ENCODE measurements at places on chromosomes 5 and 9.
A peak's percentile ranks its signal among the peaks of the same experiment; 100 is the strongest.

DNA sequence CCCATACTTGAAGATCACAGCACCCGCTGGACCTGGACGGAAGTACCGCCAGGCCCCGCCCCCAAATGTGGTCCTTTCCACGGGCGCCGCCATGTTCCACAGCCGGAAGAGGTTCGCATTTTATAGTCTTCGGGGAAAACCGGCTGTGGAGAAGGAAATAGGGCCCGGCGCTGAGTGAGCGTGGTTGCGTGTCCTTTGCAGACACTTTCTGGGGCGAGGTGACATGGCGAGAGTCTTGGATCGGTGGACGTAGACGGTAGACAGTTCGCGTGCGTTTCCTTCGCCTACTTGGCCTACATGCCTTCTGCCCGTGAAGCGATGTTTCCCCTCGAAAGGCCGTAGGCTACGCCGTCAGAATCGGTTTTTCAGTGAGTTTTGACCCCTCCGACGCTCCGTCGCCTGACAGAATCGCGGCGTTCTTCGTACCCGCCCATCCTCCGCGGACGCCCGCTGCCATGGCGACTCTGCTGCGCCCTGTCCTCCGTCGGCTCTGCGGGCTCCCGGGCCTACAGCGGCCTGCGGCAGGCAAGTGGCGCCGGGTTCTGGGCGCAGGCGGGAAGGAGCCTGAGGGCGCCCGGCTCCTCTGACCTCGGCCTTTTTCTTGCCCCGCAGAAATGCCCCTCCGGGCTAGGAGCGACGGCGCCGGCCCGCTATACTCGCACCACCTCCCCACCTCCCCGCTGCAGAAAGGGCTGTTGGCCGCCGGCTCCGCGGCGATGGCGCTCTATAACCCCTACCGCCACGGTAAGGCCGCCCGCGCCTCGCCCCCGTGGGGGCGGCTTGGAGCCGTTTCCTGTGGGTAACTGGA, at the start of the genes COQ4 and TRUB2:
TSS of gene COQ4 (plus strand) at position 436 of the 808 bp plus-strand sequence. CDS start at position 456, 20 bp downstream.
TSS of gene TRUB2 (minus strand) at position 44 of the 808 bp plus-strand sequence. CDS start at position 5, 39 bp downstream.
- peak; percentile 96 for DNase-seq

DNA sequence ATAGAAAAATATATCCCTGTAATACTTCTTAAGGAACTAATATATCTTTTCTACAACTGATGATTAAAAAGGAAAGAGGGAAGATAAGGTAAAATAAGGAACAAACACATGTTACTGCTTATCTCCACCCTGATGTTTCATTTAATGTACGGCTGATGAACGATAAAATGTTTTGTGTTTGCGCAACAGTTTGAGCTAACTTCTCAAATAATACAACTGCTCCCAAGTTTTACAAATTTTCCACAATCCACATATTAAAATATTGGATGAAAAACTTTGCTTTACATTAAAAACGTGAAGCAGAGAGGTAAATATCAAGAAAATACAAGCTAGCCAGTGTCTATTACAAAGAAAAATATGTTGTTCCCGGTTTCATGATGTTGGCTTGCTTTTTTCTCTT, 21.0 kb upstream of the CSNK1G3 start:
- DNase-seq = no peak

DNA sequence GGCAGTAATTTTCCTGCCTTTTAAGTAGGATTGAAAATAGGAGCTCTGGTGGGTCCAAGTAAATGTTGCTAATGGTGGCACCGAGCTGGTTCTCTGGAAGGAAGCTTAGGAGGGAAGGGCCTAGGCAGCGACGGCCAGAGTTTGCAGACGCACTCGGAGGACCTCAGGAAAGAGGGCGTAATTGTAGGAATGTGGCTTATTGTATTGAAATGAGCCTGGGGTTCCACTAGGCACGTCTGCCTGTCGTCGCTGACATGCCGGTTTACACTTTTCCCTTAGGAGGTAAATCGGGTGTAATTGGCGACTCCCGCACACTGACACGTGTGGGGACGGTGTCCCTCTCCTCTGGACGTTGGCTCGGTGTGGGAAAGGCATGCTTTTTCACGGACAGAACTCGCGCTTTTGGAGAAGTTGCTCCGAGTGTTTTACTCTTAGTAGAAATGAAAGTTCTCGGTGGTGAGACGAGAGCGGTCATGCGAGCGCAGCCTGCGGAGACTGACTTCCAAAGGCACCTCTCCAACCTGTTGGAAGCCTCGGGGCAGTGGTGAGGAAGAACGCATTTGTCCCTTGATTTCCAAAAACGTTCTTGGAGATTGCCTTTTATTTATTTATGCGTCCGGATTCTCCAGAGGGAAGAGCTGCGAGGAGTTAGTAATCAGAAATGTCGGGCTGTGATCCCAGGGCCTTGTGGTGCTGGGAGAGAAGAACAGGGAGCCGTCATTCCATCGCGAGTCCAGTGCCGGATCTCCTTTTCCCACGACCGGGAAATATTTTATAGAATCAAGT, 1.3 kb downstream of the NR4A3 start:
- DNase-seq = peak; percentile 44

- peak; percentile 78 for DNase-seq
These were observed 64.7 kb upstream of the SPOCK1 start for GRCh38 chr5:137563646-137564397.

DNA sequence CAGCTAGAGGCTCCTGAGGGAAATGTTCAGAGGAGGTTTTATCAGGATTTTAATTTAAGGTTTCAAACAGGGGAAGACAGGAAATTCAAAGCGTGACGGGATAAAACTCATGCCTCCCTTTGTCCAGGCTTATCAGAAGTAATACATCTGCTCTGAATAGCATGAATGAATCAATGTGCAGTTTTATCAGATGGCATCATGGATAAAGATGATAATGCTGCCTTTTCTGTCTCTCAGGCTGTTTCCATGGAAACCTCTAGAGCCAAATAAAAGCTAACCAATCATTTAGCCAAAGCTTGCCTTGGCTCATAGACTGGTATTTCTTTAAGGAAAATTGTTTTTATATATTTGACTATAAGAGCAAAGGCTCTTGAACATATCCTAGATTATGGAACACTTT, 16.4 kb downstream of the MFAP3 start:
- no peak for DNase-seq

GRCh38 chr5:44329716-44330115, 59.5 kb downstream of the FGF10 start:
- DNase-seq = no peak

DNA sequence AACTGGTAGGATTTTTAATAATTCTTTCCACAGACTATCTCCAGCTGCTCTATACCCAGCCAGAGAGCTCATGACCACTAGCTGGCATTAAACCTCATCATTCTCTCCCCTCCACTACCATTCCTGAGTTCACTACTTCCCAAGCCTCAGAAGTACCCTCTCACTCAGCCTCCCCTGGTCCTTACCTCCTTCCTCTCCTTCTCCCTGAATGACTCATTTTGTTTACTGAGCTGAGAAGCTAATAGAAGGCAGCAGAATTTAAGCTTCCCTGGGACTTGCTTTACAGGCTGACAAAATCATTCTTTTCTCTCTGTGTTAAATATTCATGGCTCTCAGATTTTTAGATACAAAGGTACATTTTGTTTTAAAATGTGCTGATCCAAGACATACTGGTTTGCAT, 305.4 kb downstream of the TLR4 start:
- no peak for DNase-seq

- peak; percentile 26 for DNase-seq
These were observed 110.6 kb upstream of the FER start for GRCh38 chr5:108637134-108637533.

GRCh38 chr5:112697322-112697721, 40.4 kb upstream of the APC start:
- DNase-seq = no peak

DNA sequence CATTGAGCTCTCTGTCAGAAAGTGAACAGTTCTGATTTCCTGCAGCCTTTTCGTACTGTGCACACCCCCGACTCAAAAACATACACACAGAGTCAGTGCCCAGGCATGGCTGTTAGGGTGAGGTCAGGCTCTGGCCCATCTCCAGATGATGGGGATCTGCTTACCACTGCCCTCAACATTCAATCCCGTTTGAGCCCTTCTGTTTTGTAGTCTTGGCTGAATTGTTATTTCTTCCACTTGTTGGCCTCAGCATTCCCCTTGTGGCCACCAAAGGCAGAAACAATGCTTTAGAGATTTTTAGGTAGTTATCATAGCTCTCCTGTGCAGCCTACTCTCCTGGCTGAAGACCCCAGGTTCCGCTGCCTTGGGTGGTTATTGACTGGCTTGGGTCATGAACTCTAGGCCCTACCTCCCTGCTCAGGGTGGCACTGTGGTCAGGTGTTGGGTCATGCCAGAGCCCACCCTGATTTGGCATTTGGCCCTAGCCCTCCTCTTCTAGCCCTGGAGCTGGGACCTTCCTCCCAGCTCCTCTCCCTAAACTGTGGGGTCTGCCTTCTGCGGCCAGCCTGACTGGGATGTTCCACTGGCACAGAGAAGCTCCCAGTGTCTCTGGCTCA, 7.8 kb upstream of the MYOZ3 start:
- peak; percentile 72 for DNase-seq

DNA sequence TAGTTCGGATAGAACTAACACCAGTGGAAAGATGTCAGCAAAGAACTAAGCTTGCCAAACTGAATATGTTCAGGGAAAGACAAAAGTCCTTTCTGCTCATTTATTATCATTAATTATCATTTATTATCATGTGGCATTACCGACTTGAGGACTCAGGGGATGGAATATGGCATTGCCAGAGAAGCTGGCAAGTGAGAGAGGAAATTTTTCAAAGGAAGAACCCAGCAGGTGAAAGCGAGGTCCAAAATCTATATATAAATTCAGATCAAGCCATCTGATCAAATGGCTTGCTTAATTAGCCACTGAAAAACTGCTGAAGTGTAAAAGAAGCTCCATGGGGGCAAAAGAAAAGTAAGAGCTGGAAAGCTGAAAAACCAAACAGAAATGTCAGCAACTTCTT, 1049.6 kb upstream of the SEMA6A start:
- DNase-seq = no peak

- no peak for DNase-seq
These were observed 40.2 kb downstream of the MRPL36 start for GRCh38 chr5:1759378-1759970.

GRCh38 chr5:104952876-104953275, 1390.3 kb upstream of the NUDT12 start:
- no peak for DNase-seq

DNA sequence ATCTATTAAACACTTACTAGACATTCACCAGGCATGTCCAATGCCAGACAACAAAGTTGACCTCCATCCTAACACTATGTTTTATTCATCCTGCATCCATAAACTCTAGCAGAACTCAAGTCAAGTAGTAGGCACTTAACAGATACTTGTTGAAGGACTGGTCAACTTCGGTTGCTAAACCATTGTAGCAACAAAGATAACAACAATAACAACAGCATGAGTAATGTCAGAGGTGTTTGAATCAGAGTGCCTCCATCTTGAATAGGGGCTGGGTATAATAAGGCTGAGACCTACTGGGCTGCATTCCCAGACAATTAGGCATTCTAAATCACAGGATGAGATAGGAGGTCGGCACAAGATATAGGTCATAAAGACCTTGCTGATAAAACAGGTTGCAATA, 180.5 kb upstream of the ZNF462 start:
- no peak for DNase-seq

- DNase-seq = peak; percentile 83
These were observed 147.8 kb downstream of the RXRA start for GRCh38 chr9:134474055-134474370.

DNA sequence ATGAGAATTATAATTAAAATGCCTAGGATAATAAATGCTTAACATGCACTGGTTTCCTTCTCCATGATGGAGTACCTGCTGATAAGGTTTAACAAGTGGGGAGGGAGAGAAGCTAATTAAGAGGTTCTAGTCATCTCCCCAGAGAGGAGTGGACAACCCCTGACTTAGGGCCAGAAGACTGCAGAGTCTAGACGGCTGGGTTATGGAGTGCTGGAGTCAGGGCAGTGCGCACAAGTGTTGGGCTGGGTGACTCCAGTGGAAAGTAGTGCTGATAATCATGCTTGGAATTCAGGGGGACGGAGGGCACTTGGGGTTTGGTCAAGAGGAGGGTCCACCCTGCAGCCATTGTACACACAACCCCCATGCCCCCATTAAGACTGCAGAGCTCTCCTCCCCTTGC, 32.8 kb upstream of the TGFBI start:
- DNase-seq = peak; percentile 48

DNA sequence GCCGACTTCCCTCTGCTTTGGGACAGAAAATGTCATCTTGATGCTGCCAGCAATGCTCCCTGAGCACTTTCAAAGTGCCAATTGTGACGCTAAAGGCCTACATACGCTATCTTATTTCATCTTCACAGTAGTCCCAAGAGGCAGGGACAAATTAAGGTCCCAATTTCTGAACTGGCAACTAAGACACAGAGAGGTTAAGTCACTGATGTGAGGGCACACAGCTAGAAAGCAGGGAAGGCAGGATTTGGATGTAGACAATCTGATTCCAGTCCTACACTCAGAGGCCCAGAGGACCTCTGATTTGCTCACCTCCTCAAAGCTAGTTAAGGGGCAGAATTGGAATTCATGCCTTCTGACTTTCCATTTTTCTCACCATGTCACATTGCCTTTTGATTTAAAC, 249.2 kb upstream of the CLINT1 start:
- no peak for DNase-seq

- no peak for DNase-seq
These were observed 140.3 kb upstream of the CHD1 start for GRCh38 chr5:99068944-99069650.

- no peak for DNase-seq
These were observed 789 bp downstream of the ACER2 start for GRCh38 chr9:19409401-19410194.

- no peak for DNase-seq
These were observed 114.5 kb upstream of the CDH6 start for GRCh38 chr5:31078956-31079355.

DNA sequence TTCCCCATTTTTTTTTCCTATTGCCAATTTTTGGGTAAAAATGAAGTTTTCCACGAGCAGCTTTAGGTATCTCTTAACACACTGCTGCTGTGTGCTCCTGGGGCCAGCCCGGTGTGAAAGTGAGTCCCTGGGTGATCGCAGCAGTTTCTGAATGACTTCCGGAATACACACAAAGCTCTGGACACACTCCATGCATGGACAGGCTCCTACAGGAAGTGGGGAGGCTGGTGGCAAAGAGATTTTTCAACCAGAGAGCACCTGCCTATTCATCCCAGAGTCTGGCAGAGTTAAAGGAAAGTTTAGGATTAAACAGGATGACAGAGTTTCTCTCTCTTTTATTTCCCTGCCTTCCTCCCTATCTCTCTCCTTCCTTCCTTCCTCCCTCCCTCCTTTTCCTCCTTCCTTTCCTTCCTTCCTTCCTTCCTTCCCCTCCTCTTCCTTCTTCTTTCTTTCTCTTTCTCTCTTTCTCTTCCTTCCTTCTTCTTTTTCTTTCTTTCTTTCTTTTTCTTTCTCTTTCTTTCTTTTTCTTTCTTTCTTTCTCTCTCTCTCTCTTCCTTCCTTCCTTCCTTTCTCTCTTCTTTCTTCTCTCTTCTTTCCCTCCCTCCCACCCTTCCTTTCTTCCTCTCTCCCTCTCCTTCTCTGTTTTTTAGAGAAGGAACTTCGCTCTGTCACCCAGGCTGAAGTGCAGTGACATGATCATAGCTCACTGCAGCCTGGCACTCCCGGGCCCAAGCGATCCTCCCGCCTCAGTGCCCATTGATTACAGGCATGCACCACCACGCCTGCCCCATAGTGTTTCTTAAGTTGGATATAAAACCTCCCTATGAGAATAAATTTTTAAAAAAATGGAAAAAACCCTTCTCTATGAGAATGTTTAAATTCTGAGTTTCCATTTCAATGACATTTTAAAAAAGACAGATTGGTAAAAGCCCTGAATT, 38.7 kb upstream of the UBTD2 start:
- DNase-seq = no peak

GRCh38 chr5:76958991-76959767, 6.3 kb downstream of the CRHBP start:
- DNase-seq = peak; percentile 54

- peak; percentile 8 for DNase-seq
These were observed 52.3 kb upstream of the CNTLN start for GRCh38 chr9:17082343-17083064.

- peak; percentile 63 for DNase-seq
These were observed 115.9 kb upstream of the SH3GL2 start for GRCh38 chr9:17462869-17463464.

Data from fibroblast of skin of back (primary cell).